SW480 (cell line): ENCODE measurements at places on chromosomes 2 and 18.
A peak's percentile ranks its signal among the peaks of the same experiment; 100 is the strongest.

- DNase-seq = no peak
These were observed 26.0 kb upstream of the C1QL2 start for GRCh38 chr2:119184512-119184911.

DNA sequence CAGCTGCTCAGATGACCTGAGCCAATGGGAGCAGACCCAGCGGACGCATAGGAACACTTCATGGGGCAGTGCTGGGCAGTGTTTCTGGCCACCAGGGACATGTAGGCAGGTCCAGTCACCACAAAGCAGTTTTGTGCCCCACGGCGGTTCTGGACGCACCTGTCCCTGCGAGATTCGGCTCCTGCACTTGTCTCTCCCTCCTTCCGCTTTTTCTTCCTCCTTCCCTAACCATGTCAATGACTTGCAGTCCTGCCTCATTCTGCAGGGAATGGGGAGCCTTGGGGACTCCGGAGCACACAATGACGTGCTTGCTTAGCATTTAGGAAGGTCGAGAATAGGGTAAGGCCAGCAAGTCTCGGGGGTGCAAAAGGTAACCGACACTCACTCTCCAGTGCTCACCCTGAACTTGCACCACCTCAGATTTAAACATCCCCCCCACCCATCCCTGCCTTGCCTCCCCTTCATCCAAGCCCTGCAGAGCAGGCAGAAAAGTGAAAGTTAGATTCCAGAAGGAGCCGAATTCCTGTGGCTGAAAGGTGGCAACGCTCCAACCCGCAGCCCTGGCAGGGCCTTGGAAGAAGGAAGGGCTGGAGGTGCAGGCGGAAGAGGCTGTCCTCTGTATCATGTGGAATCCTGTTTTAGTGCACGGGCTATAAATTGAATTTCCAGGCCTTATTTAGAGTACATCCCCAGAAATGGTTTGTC is 40.5 kb upstream of the ATG16L1 start:
- peak; percentile 71 for DNase-seq

GRCh38 chr2:156300337-156300736 is 32.2 kb downstream of the NR4A2 start:
- no peak for DNase-seq

DNA sequence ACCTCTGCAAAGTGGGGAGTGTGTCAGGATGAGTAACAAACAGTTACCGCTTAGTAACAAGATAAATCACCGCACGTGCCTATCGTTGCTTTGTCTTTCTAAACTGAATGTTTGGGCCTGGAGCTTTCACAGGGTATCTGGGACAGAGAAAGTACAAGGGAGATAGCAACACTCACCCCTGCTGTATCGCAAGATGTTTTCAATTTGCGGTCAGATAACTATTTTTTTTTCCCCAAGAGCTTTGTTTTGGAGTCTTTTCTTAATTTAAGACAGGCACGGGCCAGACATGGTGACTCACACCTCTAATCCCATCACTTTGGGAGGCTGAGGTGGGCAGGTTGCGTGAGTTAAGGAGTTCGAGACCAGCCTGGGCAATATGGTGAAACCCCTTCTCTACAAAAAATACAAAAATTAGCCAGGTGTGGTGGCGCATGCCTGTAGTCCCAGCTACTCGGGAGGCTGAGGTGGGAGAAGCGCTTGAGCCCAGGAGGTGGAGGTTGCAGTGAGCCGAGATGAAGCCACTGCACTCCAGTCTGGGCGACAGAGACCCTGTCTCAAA is 146.6 kb downstream of the GBX2 start:
- no peak for DNase-seq

- DNase-seq = no peak
These were observed 766 bp downstream of the TMEM17 start for GRCh38 chr2:62505109-62505749.

- DNase-seq = no peak
These were observed 56.8 kb upstream of the SPAG16 start for GRCh38 chr2:213227458-213227857.

- DNase-seq = no peak
These were observed 95.6 kb downstream of the SH3BP4 start for GRCh38 chr2:235047171-235048160.

- DNase-seq = no peak
These were observed 87.9 kb downstream of the CNTNAP5 start for GRCh38 chr2:124112966-124113365.

GRCh38 chr2:120005834-120006521 is 6.9 kb upstream of the EPB41L5 start:
- no peak for DNase-seq

- no peak for DNase-seq
These were observed 25.7 kb downstream of the SGPP2 start for GRCh38 chr2:222450021-222450420.

- peak; percentile 86 for DNase-seq
These were observed 21.2 kb downstream of the QPCT start for GRCh38 chr2:37365669-37366068.

- DNase-seq = no peak
These were observed 27.2 kb upstream of the DOCK10 start for GRCh38 chr2:225069477-225069876.
